ENCODE measurements at places on chromosomes 6 and 20. TPM values are rescaled to one million over a fixed set of nuclear protein-coding genes. Genes with fewer than 3 reads are reported as not detected.

DEFB118 gene
- not detected for polyA plus RNA-seq

PPIL1 gene
- 91.5 TPM for polyA plus RNA-seq

HUS1B gene
- polyA plus RNA-seq, result 1.1 TPM

PI16 gene
- polyA plus RNA-seq, result not detected

PHACTR3 gene
- 0.28 TPM for polyA plus RNA-seq

LAMA2 gene
- polyA plus RNA-seq, result 0.14 TPM

ZNF343 gene
- 8.0 TPM for polyA plus RNA-seq

PPP1R3G gene
- polyA plus RNA-seq, result 0.11 TPM

GGTLC1 gene
- polyA plus RNA-seq, result not detected

WFDC5 gene
- 0.21 TPM for polyA plus RNA-seq

FAM8A1 gene
- polyA plus RNA-seq, result 2.6 TPM

NOX3 gene
- polyA plus RNA-seq, result not detected

SPATS1 gene
- polyA plus RNA-seq, result not detected

Measured in GM12878 (cell line).